ENCODE measurements at places on chromosomes 11 and 22.

DNA sequence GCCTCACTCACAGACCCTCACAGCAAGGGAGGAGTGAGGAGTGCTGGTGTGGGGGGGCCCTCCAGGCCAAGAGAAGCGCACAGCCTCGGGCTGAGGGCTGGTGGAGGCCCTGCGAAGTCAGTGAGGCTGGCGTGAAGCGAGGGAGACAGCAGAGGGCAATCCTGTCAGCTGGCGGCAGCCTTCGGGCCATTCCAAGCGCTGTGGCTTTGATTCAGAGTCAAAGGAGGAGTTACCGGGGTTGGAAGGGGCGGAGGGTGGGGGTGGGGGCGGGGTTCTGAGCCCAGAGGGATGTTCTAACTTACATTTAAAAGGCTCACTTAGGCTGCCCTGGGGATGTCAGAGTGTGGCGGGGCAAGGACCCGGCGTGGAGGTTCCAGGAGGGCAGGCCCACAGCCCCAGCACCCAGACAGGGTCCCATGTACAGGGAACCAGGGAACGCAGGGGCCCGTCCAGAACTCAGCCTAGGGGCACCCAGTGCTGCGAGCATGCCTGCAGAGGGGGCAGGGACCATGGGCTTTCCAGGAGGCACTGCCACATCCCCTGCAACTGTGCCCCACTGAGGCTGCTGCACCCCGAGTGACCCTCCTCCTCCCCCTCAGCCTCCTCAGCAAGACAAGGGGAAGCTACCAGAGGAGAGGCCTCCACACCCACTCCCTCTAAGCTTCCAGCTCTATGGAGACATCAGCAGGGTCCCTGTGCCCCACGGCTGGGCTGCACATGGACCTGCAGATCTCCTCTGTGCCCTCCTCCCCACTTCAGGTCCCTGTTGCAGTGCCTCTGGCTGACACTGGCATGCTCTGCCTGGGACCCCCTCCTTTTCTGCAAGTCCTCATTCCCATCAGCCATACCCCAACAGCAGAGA lies 39.7 kb upstream of the TTLL12 start:
- no peak for DNase-seq

GRCh38 chr11:44388828-44389657 lies 79.1 kb upstream of the ALX4 start:
- DNase-seq: no peak

DNA sequence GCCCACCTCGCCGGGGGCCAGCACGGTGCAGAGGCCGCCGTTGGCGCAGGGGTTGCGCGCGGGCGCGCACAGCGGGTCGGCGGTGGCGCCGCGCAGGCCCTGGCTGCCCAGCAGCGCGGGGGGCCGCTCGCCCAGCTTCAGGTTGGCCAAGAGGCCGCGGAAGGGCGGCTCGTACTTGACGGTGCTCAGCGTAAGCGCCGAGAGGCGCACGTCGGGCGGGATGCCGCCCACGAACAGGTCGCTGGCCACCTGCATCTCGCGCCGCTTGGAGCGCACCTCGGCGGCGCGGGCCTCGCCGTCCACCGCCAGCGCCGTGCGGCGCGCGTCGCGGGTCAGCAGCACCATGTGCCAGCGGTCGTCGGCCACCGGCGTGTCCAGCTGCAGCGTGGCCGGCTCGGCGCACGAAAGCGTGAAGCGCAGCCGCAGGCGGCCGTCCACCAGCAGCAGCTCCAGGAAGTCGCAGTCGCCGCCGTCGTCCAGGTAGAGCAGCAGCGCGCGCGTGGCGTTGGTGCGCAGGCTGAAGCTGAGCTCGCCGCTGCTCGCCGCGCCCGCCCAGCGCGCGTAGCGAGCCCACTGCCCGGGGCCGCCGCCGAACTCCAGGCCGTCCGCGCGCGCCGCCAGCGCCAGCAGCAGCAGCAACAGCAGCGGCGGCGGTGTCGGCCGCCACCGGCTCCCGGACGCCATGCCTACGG lies 9.8 kb downstream of the NRXN2 start:
- DNase-seq: no peak

DNA sequence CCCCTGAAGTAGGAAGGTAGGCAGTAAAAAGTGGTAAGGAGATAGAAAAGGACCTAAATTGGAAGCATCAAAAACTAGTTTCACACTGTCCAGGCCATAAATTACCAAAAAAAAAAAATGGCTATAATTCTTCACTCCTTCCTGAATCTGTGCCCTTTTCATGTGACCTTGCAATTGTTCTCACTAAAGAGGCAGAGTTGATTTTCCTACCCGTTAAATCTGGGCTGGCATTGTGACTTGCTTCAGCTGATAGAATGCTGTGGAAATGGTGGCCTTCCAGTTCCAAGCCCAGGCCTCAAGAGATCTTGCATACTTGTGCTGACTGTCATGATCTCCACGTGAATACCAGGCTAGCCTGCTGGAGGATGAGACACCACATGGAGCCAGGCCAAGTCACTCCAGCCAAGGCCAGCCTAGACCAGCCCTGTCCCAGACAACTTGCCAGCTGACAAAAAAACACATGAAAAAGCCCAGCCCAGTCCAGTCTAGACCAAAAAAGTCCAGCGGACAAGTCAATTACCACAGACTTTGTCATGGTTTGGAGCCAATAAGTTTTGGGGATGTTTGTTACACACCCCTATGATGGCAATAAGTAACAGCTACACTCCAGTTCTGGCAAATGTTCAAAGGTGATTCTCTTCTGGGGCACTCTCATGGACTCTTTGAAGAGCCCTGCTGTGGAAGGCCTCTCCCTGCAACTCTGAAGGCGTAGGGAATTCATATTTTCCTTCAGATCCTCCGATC lies 51.4 kb upstream of the NUP50 start:
- DNase-seq: no peak

DNA sequence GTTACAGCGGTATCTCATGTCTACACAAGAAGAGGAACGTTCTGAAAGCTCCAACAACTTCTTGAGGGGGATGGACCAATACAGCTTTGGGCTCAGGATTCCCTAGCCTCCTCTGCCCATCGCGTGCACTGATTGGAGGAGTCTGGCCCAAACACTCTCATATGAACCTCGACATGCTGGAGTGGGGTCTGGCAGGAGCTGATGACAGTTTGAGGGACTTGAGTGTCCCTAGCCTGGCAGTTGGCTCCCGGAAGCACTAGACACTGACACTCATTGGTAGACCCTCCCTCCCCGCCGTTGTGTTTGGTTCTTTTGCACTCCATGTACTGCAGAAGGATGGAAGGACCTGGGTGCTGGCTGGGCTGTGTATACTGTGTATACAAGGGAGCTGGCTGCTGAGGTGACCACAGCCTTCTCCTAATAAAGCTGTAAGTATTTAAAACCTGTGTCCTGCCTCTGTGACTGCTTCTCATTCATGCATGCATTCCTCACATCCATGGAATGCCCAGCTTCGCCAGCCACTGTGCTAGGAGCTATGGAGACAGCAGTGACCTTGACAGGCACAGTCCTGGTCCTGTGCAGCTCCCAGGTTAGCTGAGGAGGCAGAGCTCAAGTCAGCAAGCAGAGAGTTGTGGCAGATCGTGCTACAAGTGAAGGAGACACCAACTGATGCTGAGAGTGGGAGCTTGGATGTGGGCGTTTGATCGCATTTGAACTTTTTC lies 27.9 kb downstream of the ADAMTS15 start:
- no peak for DNase-seq

DNA sequence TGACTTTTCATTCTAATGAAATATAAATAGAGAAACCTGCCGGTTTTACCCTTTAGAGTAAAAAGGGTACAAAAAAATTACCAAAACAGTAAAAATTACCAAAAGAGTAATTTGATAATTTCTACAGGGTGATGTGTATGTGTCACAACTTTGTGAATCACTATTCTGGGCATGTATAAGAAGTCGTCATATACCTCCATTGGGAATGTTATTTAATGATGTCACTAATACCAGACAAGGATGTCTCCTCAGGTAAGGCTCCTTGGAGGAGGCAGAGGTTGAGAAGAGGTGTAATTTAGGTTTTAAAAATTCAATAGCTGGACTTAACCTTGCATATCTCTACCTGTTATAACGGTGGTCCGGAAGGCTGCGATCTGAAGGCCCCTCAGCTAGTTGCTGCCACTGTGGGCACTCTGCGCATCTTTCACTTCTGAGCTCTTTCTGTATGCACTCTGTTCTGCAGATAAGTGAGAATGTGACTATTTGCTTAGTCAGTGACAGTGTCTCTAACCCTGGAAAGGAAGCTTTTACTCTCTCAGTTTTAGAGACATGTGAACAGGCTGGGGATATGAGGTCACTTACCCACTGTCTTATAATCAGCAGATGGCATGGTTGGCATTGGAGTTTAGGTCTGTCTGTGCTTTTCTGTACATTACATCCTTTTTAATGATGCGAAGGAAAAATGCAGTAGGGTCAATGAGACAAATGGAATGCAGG lies 987 bp upstream of the NCR3LG1 start:
- no peak for DNase-seq

DNA sequence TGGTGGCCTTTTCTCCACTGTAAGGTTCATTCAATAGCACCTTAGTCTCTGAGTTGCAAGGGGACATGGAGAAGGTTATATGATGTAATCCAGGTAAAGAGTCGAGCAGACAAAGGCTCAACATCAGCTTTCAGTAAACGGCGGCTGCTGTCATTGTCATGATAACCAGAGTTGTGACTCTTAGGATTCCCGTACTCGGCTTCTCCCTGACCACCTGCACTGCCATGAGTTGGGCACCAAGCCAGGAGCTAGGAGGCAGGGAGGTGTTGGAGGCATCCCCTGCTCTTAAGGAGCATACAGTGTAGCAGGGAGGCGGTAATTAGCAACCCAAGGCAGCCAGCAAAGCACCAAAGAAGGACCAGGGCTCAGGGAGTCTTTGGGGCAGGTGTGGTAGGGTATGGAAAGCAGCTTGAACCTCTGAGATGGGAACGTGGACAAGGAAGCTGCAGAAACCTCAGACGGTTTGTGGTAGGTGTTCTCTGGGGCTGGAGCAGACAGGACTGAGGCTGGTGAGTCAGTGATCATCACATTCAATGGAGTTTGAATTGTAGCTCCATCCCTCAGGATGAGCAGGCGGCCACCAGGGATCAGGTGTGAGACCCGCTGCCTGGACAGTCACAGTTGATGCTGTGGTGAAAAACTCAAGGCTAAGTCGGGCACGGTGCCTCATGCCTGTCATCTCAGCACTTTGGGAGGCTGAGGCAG lies 31.7 kb downstream of the LIF start:
- DNase-seq: no peak

GRCh38 chr11:65003282-65003681 lies 6.5 kb upstream of the BATF2 start:
- no peak for DNase-seq

- no peak for DNase-seq
These were observed 19.7 kb downstream of the SLC37A2 start for GRCh38 chr11:125082611-125083311.

GRCh38 chr11:2868506-2869133 lies 17.0 kb downstream of the CDKN1C start:
- no peak for DNase-seq

DNA sequence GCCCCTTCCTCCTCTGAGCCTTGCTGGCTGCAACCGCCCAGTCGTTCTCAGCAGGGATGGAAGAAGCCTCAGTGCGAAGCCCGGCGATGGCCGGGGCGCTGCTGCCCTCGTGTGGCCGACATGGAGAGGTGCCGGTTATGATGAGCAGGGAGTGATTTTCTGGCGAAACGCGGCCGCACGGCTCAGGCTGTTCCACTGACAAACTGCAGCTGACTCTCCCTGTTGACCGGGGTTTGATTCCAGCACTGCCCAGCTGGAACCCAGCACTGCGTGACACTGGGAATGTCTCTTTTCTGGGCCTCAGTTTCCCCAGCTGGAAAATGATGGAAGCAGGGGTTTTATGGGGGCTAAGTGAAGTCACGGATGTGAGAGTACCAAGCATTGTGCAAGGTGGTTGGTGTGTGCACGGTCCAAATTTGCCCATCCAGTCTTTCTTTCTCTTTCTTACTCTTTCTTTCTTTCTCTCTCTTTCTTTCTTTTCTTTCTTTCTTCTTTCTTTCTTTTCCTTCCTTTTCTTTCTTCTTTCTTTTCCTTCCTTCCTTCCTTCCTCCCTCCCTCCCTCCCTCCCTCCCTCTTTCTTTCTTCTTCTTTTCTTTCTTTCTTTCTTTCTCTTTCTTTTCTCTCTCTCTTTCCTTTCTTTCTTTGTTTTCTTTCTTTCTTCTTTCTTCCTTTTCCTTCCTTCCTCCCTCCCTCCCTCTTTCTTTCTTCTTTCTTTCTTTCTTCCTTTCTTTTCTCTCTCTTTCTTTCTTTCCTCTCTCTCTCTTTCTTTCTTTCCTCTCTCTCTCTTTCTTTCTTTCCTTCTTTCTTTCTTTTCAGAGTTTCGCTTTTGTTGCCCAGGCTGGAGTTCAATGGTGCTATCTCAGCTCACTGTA lies 25.8 kb upstream of the MPPED1 start:
- peak; percentile 76 for DNase-seq

Data from stimulated activated CD4-positive, alpha-beta T cell treated with anti-CD3 and anti-CD28 coated beads, Interleukin-2, amount 100 ng/mL, for 48 hours (primary cell).